ENCODE measurements at places on chromosomes 7 and 10. TPM values are rescaled to one million over a fixed set of nuclear protein-coding genes. Genes with fewer than 3 reads are reported as not detected.

Gene LIPF
- total RNA-seq: not detected

GRCh38 chr7:114879554-114879953 lies 42.3 kb upstream of the MDFIC start:
- no peak overlapping the region for H3K4me3 ChIP-seq
- no peak for DNase-seq
- no peak overlapping the region for H3K27ac ChIP-seq
- H3K27me3 ChIP-seq: peaks cover 7% of the 10 kb centered on the region

GRCh38 chr10:27717861-27718260 lies 27.8 kb downstream of the MKX start:
- peaks cover 18% of the 10 kb centered on the region for H3K27me3 ChIP-seq
- DNase-seq: no peak
- no peak overlapping the region for H3K4me3 ChIP-seq
- H3K4me1 ChIP-seq: no peaks in the 10 kb centered on the region
- no peak overlapping the region for H3K27ac ChIP-seq

Gene FAM180A
- not detected for total RNA-seq

GRCh38 chr7:34104992-34105391 lies 199.7 kb downstream of the BMPER start:
- no peaks in the 10 kb centered on the region for H3K4me1 ChIP-seq
- H3K27me3 ChIP-seq: no peaks in the 10 kb centered on the region
- DNase-seq: no peak
- no peak overlapping the region for H3K4me3 ChIP-seq
- H3K36me3 ChIP-seq: no peaks in the 10 kb centered on the region

Data from activated naive CD8-positive, alpha-beta T cell treated with anti-CD3 and anti-CD28 coated beads, Interleukin-2, amount 10 ng/mL, durations not matched to agents 7 days and 5 days (primary cell).